ENCODE measurements at places on chromosomes 6 and 20.

GRCh38 chr6:81031416-81031815, 721.1 kb downstream of the TENT5A start:
- H3K27ac ChIP-seq: no peak overlapping the region
- H3K4me3 ChIP-seq: no peak overlapping the region
- no peaks in the 10 kb centered on the region for H3K36me3 ChIP-seq
- H3K27me3 ChIP-seq: no peaks in the 10 kb centered on the region
- DNase-seq: no peak

DNA sequence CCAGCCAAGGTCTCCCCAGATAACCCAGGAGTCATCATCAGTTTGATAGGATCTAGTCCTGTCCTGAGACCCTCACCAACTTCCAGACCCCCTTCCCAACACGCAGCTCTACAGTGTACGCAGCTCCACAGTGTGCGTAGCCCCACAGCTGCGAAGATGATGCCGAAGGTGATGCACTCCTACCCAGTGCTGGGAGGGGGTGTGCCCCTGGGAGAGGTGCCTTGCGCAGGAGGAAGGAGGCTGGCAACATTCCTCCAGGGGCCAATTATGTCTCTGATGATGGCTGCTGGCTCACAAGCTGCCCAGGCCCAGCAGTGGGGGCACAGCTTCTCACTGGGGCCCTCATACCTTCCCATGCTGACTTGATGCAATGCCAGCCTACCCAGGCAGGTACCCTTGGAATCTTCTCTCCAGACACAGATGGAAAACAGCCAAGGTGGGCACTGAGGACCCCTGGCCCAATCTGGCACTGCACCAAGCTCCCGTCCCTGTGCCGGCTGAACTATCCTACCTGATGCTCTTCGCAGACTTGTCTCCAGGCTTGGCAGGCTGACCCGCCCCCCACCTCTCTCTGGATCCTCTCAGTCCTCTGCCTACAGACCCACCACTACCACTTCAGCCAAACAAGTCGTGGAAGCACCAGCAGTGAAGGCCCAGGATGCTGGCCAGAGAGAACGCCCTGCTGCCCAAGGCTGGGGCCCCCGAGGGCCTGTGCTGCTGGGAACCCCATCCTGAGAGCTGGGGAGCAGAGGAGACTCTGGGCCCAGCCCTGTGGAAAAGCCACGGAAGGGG, 1.4 kb downstream of the ZNF512B start:
- H3K4me3 ChIP-seq: no peak overlapping the region
- DNase-seq: no peak
- H3K4me1 ChIP-seq: no peaks in the 10 kb centered on the region
- H3K27me3 ChIP-seq: no peaks in the 10 kb centered on the region
- peaks cover 11% of the 10 kb centered on the region for H3K36me3 ChIP-seq

GRCh38 chr6:69917834-69918233, 51.5 kb downstream of the COL19A1 start:
- H3K4me3 ChIP-seq: no peak overlapping the region
- H3K27me3 ChIP-seq: no peaks in the 10 kb centered on the region
- H3K4me1 ChIP-seq: peaks cover 5% of the 10 kb centered on the region
- DNase-seq: peak; percentile 37
- H3K36me3 ChIP-seq: no peaks in the 10 kb centered on the region
- H3K27ac ChIP-seq: no peak overlapping the region

- no peaks in the 10 kb centered on the region for H3K27me3 ChIP-seq
- no peak for DNase-seq
- no peaks in the 10 kb centered on the region for H3K36me3 ChIP-seq
- no peaks in the 10 kb centered on the region for H3K4me1 ChIP-seq
Observed at GRCh38 chr20:5592165-5592564, 158.0 kb upstream of the SHLD1 start.

GRCh38 chr20:33177866-33178265, 9.9 kb downstream of the BPIFA2 start:
- H3K4me1 ChIP-seq: no peaks in the 10 kb centered on the region
- no peaks in the 10 kb centered on the region for H3K27me3 ChIP-seq
- no peak overlapping the region for H3K27ac ChIP-seq
- no peaks in the 10 kb centered on the region for H3K36me3 ChIP-seq

GRCh38 chr6:141513830-141514229, 618.9 kb upstream of the GJE1 start:
- no peak overlapping the region for H3K27ac ChIP-seq
- H3K36me3 ChIP-seq: no peaks in the 10 kb centered on the region
- no peak for DNase-seq
- H3K4me1 ChIP-seq: no peaks in the 10 kb centered on the region
- no peak overlapping the region for H3K4me3 ChIP-seq
- no peaks in the 10 kb centered on the region for H3K27me3 ChIP-seq
